ENCODE measurements at places on chromosomes 7 and 10.

- no peak for DNase-seq
These were observed 4.0 kb downstream of the IDI1 start for GRCh38 chr10:1044964-1045363.

GRCh38 chr7:108808549-108809266, 239.0 kb downstream of the DNAJB9 start:
- DNase-seq = no peak

DNA sequence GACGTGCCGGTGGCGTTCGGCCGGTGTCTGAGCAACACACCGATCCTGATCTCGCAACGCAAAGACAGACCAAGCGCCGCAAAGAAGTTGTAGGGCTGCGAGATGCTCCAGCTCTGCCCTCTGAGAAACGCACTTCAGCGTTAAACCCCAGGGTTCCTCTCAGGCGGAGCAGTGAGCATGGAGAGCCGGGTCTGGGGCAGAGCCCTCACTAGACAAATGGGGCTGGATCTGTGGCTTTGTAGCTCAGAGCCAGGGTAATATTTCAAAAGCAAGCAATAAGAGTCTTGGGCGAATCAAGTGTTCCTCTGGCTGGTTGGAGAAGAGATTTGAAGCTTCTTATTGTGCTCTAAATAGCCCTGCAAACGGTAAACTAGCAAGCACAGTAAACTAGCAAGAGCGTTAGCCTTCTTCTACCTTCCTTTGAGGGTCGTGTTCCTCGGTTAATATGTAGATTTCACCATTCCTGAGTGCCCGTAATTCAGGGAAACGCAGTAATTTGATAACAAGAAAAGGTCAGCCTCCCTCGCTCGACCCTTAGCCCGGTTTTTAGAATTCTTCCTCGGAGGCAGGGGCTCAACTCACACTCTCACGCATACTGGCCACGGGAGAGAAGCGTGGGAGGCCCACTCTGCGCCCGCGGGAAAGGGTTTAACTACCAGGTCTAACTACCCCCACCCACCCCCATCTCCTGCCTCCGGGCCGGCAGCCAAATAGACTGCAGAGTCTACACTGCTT, 6.7 kb downstream of the SKAP2 start:
- DNase-seq = no peak

DNA sequence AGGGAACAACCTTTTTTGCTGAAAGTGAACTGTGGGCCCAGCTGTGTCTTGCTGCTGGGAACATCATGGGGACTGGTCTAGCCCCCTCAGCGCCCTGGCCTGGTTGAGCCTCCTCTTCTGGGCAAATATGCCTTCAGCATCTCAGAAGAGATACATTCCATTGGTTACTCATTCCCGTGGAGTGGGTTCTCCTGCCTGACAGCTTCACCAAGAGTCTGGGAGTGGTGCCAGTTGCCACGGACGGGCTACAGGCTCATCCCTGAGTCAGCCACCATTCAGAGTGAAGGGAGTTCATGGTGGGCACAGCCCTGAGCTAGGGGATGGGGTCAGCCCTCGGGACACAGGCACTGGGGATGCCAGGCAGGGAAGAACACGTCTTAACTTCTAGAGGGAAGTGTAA, 81.9 kb downstream of the RAMP3 start:
- DNase-seq = no peak

DNA sequence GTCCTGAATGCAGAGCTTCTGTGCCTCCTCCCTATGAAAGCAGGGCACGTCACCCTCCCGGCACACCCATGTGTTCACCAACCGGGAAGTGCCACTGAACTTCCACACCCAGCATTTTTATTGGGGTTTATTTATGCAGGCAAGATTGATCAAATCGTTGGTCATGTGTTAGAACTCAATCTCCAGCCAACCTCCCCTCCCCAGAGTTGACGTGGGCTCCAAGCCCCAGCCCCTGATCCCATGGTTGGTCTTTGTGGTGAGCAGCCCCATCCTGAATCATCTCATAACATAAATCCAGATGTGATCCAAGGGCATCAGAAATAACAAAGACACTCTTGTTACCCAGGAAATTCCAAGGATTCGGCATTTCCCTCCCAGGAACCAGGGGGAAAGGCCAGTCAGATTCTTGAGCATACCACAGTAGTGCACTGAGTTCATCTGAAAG, 151.2 kb downstream of the TPST1 start:
- no peak for DNase-seq

DNA sequence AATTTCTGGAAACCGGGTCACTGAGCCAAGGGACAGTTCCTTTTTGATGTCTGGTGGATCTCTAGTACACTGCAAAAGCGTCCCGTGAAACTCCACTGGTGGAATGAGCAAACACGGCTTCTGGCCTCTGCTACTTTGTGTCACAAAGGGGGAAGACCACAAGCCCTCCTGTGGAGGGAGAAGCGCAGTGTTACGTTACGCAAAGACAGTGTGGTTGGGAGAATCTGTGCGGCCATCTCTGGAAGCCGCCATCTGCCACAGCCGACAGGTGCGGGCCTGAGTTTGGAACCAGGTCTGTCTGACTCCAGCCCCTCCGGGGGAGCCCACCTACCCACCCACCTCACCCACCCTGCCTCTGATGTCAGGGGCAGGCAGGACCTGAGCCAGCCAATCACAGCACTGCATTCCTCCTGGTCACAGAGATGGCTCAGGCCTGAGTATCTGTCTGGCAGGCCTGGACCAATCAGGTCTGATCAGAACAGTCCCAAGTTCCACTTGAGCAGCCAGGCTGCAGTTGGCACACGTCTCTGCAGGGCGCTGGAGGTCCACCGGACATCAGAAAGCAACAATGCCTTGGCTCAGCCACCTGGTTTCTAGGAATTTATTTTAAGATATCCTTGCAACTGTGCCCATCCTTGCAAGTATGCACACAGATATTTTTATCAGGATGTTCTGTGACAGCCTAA, 3.0 kb upstream of the CYP2W1 start:
- no peak for DNase-seq

DNA sequence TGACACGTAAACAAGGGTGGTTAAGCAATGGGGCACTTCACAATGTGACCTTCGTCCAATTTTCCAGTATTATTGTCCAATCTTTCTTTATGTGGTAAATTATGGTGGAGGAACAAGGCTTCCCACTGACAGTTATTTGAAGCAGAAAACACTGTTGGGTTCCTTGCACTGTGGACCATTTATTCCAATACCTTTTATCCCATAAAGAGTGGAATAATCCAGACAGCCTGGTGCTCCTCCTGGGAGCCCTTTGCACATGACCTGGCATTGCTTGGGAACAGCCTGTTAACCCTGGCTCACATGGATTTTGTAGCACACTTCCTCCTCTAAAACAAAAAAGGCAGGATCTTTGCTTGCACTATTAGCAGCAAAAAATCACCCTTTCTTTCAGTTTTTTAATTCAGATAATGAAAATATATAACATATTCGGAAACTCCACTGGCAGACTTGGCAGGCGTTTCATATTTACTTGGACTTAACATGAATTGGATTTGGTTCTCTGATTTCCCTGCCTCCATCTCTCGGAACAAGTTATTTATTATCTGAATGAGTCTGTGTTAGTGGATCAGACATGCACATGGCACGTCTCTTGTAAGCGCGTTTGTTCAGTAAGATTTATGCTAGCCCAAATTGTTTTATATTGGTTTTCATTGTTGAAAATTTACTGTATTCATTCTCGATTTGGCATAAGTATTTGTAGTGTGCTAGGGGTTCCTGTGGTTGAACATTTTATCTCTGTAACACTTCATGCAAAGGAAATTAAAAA, 59.3 kb downstream of the BMPER start:
- DNase-seq = no peak
